Thyroid gland (tissue), 4 donors: ENCODE measurements at places on chromosomes 6 and 20. TPM values are rescaled to one million over a fixed set of nuclear protein-coding genes. Genes with fewer than 3 reads are reported as not detected.

C6orf118 gene
- total RNA-seq: not detected

ANGPT4 gene
- 3.2 TPM for total RNA-seq

- no peak within 1 kb of the TSS for H3K4me3 ChIP-seq
- peak within 1 kb of the TSS; percentile 95 for H3K27ac ChIP-seq
- H3K27me3 ChIP-seq: no peaks in the 10 kb centered on the region
- H3K4me1 ChIP-seq: peaks cover 25% of the 10 kb centered on the region
Measured at GRCh38 chr6:32151863-32152768, at the start of gene PRRT1. Gene PRRT1 (minus strand): TSS chr6:32151939. CDS start chr6:32151827, 112 bp downstream.

GRCh38 chr20:31943052-31943471, 8.8 kb downstream of the PDRG1 start:
- peaks cover 7% of the 10 kb centered on the region for H3K4me1 ChIP-seq
- H3K36me3 ChIP-seq: peaks cover 37% of the 10 kb centered on the region
- H3K27me3 ChIP-seq: no peaks in the 10 kb centered on the region
- H3K4me3 ChIP-seq: no peak overlapping the region
- no peak overlapping the region for H3K27ac ChIP-seq
- DNase-seq: peak; percentile 79

DNA sequence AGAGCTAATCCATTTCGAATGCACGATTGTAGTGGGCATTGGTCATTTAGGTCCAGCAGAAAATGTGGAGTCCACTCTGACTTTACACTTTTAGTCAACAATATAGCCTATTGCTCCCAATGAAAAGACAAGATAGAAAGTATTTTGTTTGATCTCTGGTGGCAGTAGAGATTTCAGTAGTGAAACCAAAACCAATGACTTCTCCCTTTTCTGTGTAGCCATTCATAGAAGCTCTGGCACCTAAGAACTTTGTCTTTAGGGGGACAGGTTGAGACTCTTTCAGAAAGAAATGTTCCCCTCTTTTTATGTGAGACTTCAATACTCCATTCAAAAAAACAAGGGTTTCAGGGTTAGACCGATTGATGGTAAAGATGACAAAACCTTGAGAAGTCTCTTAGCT, 510.8 kb upstream of the POU3F2 start:
- no peak for DNase-seq
- H3K4me1 ChIP-seq: no peaks in the 10 kb centered on the region
- H3K36me3 ChIP-seq: no peaks in the 10 kb centered on the region
